ENCODE measurements at places on chromosomes 6 and 20. TPM values are rescaled to one million over a fixed set of nuclear protein-coding genes. Genes with fewer than 3 reads are reported as not detected.
A peak's percentile ranks its signal among the peaks of the same experiment; 100 is the strongest.

- H3K36me3 ChIP-seq, result no peaks in the 10 kb centered on the region
- H3K27me3 ChIP-seq, result peaks cover 2% of the 10 kb centered on the region
- peak; percentile 86 for DNase-seq
- H3K4me3 ChIP-seq, result peak within 1 kb of the TSS; percentile 90
- peaks cover 7% of the 10 kb centered on the region for H3K4me1 ChIP-seq
Observed at GRCh38 chr6:136822376-136823127, at the start of gene PEX7. PEX7 (plus strand) TSS chr6:136822592; CDS start chr6:136822666, 74 bp downstream.

DNA sequence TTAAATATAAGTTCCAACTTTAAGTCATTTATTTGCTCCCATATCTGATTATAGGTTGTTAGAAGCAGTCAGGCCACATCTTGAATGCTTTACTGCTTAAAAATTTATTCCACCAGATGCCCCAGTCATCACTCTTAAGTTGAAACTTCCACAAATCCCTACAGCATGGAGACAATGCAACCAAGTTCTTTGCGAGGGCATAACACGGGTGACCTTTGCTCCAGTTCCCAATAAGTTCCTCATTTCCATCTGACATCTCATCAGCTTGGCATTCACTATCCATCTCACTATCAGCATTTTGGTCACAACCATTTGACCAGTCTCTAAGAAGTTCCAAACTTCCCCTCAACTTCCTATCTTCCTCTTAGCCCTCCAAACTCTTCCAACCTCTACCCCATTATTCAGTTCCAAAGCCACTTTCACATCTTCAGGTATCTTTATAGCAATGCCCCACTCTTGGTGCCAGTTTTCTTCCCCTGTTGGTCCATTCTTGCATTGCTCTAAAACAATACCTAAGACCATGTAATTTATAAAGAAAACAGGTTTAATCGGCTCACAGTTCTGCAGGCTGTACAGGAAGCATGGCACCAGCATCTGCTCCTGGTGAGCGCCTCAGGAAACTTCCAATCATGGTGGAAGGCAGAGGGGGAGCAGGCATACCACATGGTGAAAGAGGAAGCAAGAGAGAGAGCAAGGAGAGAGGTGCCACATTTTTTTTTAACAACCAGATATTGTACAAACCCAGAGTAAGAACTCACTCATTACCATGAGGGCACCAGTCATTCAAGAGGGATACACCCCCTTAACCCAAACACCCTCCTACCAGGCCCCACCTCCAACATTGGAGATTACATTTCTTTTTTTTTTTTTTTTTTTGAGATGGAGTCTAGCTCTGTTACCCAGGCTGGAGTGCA is 15.9 kb upstream of the ITPR3 start:
- peaks cover 6% of the 10 kb centered on the region for H3K27me3 ChIP-seq
- H3K36me3 ChIP-seq, result no peaks in the 10 kb centered on the region
- no peak overlapping the region for H3K27ac ChIP-seq
- peaks cover 21% of the 10 kb centered on the region for H3K4me1 ChIP-seq

- no peak overlapping the region for H3K27ac ChIP-seq
- DNase-seq, result no peak
- no peak overlapping the region for H3K4me3 ChIP-seq
- no peaks in the 10 kb centered on the region for H3K4me1 ChIP-seq
Observed at GRCh38 chr6:49633541-49633940, 3.1 kb downstream of the RHAG start.

DNA sequence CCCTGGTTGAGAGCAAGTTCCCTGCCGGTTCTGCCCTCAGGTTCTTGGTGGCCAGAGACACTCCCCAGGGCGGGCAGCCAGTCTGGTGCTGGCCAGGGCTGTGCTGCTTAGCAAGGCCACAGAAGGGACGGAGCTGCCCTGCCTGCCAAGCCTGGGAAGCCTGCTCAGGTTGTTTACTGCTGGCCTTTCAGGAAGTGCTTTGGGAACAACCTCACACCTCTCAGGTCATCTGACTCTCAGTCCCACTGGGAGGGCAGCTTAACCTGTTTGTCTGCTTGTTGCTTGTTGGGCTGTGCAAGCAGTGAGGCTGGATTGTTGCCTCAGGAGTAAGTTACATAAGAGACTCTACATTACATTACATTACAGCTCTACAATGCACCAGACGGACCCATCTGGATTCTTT is 75.8 kb upstream of the AFDN start:
- peaks cover 11% of the 10 kb centered on the region for H3K36me3 ChIP-seq
- peaks cover 20% of the 10 kb centered on the region for H3K4me1 ChIP-seq
- H3K27ac ChIP-seq, result no peak overlapping the region
- no peak for DNase-seq

DNA sequence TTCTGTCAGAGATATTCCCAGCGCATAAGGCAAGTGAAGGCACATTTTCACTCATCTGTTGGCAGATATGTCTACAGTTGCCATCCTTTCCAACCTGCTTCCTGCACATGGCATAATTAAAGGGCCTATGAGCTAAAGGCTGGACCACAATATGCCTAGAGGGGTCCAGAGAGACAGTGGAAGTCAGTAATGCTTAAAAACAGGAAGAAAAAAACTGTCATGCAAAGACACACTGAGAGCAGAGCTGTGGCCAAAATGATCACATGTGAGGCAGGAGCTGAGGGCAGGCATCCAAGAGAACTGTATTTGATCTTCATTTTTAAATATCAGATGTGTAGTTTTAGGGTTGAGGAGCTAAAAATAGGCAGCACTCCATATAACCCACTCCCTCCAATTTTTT is 125.0 kb upstream of the BACH2 start:
- no peaks in the 10 kb centered on the region for H3K36me3 ChIP-seq
- no peak overlapping the region for H3K27ac ChIP-seq
- no peaks in the 10 kb centered on the region for H3K27me3 ChIP-seq

STMND1 gene
- total RNA-seq, result not detected

IPCEF1 gene
- 18.8 TPM for total RNA-seq

DNA sequence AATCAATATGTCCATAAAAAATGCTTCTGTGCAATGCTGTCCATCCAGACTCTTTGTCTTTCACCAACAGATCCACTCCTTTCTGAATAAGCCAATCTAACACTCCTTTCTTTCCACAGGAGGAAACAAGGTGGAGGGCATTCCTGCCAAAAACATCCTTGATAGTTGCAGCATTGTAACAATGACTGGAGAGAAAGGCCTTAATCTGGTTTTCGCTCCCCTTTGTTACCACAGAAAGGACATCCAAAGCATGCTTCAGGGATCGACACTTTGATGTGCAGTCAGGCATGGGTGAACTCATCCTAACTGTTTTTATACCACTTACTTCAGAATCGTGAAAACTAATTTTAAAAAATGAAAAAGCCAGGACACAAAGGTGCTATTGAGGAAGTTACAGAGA is 7.4 kb downstream of the IBTK start:
- no peaks in the 10 kb centered on the region for H3K36me3 ChIP-seq
- peaks cover 14% of the 10 kb centered on the region for H3K4me1 ChIP-seq
- no peaks in the 10 kb centered on the region for H3K27me3 ChIP-seq
- H3K4me3 ChIP-seq, result no peak overlapping the region

DNA sequence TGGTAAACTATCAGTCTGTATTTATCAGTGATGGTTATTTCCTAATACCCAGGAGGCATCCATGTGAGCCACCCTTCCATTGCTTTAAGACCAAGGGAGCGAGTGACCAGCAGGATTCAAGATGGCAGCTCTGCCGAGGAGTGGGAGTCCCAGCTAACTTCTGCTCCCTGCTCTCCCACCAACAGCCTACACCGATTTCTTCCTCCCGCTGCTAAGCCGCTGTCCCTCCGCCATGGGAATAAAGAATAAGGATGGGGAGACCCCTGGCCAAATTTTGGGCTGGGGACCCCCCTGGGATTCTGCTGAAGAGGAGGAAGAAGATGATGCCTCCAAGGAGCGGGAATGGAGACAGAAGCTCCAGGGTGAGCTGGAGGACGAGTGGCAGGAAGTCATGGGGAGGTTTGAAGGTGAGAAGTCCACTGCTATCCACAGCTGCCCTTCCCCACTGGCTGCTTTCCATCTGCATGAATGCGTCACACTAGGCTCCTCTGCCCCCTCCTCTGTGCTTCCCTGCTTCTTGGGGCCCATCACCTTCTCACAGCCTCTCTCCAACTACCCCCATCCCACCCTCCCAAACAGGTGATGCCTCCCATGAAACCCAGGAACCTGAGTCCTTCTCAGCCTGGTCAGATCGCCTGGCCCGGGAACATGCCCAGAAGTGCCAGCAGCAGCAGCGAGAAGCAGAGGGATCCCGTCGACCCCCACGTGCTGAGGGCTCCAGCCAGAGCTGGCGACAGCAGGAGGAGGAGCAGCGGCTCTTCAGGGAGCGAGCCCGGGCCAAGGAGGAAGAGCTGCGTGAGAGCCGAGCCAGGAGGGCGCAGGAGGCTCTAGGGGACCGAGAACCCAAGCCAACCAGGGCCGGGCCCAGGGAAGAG is 10.3 kb downstream of the NFKBIL1 start:
- peaks cover 20% of the 10 kb centered on the region for H3K36me3 ChIP-seq
- peaks cover 31% of the 10 kb centered on the region for H3K4me1 ChIP-seq
- H3K4me3 ChIP-seq, result no peak overlapping the region
- DNase-seq, result no peak

DNA sequence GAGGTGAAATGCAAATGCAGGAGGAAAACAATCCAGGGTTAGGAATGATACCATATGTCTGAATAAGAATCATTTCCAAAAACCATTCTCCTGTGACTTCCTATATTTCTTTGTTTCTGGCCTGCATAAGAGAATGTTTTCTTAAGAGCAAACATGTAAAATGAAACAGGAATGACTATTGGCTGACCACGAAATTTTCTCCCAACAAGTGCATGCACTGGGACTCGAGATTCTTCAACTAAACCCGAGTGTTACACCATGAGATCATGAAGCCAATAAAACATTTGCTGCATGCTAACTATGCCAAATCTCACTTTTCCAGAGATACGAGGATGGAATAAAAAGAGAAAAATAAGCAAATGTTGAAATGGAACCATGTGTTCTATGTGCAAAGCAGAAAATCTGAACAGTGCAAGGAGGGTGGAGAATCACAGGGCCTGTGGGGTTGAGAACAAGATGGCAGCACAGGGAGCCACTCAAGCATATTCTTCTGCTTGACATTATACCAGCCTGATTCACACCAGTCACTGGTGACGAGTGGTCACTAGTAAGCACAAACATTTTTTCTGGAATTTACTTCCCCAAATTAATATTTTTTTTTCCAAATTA is 212.2 kb upstream of the FOXA2 start:
- no peaks in the 10 kb centered on the region for H3K36me3 ChIP-seq
- H3K27ac ChIP-seq, result no peak overlapping the region
- DNase-seq, result no peak
- peaks cover 6% of the 10 kb centered on the region for H3K4me1 ChIP-seq

DNA sequence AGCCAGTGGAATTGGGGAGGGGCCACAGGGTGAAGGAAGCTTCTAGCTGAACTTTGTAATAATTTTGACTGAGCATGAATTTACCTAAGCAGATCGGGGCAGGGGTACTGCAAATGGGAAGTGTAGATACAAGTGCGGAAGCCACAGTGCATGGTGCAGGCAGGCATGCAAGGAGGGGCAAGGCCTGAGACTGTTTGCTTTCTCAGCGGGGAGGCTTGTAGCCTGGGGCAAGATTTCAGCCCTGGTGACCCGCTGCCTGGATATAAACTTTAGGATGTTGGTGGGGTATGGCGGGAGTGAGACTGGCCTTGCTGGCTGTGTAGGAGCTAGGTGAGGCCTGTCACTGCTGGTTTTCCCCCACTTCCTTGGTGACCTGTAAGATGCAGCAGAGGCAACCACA is 266.4 kb upstream of the PREP start:
- no peaks in the 10 kb centered on the region for H3K27me3 ChIP-seq
- no peak for DNase-seq
- H3K27ac ChIP-seq, result no peak overlapping the region
- H3K4me3 ChIP-seq, result no peak overlapping the region

LINC00237 gene
- total RNA-seq, result not detected

ARMH2 gene
- not detected for total RNA-seq

DNA sequence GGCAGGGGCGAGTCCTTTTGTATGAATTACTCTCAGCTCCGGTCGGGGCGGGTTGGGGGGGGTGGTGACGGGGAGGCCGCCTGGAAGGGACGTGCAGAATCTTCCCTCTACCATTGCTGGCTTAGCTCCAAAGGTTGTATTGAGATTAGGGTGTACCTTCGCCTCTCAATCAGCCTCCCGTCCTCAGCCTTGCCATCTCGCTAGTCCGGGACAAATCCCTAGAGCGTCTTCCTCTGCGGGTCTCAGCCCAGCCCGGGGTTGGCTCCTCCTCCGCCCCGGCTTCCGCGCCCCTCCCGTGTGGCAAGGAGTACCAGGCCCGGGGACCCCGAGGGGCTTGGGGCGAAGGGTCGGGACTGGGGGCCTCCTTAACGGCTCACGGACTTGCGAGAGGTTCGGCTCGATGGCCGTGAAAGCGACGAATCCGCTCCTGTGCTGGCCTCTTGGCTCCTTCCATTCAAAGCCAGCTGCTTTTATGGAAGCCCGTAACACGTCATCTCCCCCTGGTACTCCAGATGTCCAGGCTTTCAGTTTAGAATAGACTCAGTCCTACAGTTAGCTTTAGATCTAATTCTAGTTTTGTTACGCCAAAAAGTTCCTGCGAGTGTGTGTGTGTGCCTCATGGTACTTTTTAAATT is 636 bp upstream of the EEF1A1 start:
- peak overlapping the region; percentile 98 for H3K4me3 ChIP-seq
- H3K27me3 ChIP-seq, result peaks cover 29% of the 10 kb centered on the region
- H3K36me3 ChIP-seq, result peaks cover 46% of the 10 kb centered on the region
- H3K27ac ChIP-seq, result peak overlapping the region; percentile 100

DNA sequence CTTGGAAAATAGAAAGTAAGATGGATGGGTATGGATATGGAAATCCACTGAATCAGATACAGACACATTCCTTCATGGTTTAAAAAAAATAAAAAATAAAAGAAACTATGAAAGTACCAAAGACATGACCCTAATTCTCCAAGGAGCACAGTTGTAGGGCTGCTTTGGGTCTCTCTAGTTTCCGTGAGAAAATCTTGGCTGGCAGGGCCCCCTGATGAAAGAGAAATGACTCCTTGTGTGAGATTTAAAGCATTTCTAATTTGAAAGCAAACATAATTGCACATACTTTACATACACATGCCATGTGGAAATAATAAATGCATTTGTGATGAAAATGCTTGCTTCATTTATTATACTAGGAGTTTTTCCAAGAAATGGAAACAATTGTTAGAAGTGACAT is 593.9 kb upstream of the BTBD3 start:
- H3K4me3 ChIP-seq, result no peak overlapping the region
- H3K27me3 ChIP-seq, result no peaks in the 10 kb centered on the region
- H3K36me3 ChIP-seq, result no peaks in the 10 kb centered on the region
- DNase-seq, result no peak

GRCh38 chr20:12849225-12849910 is 159.4 kb upstream of the SPTLC3 start:
- H3K36me3 ChIP-seq, result no peaks in the 10 kb centered on the region
- no peaks in the 10 kb centered on the region for H3K27me3 ChIP-seq
- H3K4me3 ChIP-seq, result no peak overlapping the region
- no peaks in the 10 kb centered on the region for H3K4me1 ChIP-seq

DNA sequence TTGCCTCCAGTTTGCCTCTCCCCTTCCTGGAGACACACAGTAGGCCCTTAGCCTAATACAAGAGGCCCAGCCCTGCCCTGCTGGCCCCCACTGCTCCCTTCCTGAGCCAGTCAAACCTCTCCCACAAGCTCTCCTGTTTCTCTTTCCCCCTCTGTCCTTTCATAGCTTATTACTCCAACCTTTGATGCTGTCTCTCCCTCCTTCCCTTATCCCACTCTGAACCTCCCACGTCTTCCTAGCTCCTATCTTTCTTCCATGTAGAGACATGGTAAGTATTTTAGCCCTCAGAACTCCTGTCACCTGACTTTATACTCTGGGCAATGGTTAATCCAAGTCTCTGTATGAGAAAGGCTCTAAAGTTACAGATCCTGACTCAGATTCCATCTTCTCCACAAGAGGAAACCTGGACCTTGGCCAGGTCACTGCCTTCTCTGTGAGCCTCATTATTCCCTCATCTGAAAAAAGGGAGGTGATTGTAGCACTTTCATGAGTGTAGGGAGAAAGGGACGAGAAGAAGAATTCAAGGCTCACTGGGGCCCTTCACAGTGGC is 6.7 kb downstream of the TGIF2 start:
- peak overlapping the region; percentile 31 for H3K4me3 ChIP-seq
- no peak for DNase-seq
- H3K27ac ChIP-seq, result no peak overlapping the region
- peaks cover 14% of the 10 kb centered on the region for H3K36me3 ChIP-seq
- peaks cover 3% of the 10 kb centered on the region for H3K4me1 ChIP-seq

All from endothelial cell (in vitro differentiated cells).